Activated CD4-positive, alpha-beta T cell treated with anti-CD3 and anti-CD28 coated beads, Interleukin-2, Interleukin-6, amounts not matched to agents 100 ng/mL and 50 ng/mL, durations not matched to agents 16 hours and 8 hours (primary cell): ENCODE measurements at places on chromosomes 12 and 14.

- DNase-seq = no peak
These were observed 163.2 kb downstream of the DYRK2 start for GRCh38 chr12:67811437-67812361.

DNA sequence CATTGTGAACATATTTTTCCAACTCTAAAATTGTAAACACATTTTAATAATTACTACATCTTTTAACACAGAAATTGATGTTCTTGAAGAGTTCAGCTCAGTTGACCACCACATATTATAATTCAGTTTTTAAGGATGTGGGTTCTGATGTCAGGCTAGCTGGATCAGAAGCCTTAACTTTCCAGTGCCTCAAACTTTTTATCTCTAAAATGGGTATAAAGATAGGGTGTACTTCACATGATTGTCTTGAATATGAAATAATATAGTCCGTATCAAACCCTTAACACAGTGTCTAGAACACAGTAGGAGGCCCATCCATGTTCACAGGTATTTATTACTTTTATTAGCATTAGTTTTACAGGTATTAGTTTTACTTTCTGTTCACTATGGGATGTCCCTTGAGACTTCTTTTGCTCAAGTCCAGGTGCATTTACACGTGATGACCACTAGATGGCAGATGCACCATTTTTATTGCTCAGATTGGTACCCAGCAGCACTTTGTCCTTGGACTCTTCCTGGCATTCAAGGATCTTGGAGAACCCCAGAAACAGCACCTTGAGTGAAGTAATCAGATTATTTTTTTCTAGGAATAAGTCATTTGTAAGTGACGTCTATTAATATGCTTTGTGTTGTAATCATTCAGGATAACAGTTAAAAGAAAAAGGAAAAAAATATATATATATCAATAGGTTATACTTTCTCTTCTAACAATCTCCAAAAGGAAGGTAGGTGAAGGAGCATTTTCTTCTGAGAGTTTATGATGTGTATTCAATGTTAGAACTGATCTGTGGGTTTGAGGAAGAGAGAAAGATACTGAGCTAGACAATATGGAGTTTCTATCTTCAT is 580.2 kb downstream of the ETNK1 start:
- peak; percentile 35 for DNase-seq

GRCh38 chr12:45439039-45439438 is 223.1 kb downstream of the ANO6 start:
- DNase-seq = no peak

DNA sequence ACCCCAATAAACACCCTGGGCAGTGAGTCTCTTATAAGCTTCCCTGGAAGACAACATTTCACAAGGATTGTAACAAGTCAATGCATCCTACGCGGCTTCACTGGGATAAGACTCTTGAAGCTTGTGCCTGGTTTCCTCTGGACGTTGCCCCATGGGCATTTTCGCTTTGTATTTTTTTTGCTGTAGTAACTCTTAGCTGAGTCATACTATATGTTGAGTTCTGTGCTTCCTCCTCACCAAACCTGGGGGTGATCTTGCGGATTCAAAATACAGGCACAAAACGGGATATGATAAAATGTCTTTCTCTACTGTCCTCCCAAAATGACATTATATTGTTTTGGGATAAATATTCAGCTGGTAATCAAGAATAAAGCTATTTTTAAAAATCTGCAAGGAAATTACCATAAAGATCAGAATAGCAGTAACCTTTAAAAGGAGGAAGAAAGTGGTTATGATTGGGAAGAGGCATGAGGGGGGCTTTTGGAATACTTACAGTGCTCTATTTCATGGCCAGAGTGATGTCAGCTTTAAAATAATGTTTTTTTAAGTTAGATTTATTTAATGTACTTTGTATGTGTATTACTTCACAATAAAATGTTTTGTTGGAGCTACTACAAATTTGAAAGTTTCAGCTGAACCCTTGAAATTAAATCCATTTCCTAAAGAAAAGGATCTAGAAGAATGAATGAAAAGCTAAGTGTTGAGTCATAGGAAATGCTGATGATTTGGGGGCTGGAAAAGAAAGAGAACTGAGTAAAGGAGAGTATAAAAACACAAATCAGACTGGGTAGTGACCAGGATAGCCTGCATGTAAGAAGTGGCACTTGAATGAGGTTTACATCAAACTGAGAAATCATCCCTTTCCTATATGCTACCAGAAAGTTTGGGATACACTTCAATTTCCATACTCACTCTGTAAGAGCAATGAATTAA is 14.7 kb downstream of the BTBD7 start:
- DNase-seq = no peak

GRCh38 chr12:101854747-101855146 is 22.6 kb upstream of the DRAM1 start:
- DNase-seq = no peak

GRCh38 chr12:131896811-131897270 is 2.4 kb downstream of the ULK1 start:
- DNase-seq = no peak

- DNase-seq = no peak
These were observed 147.8 kb downstream of the GCH1 start for GRCh38 chr14:54754623-54755386.

DNA sequence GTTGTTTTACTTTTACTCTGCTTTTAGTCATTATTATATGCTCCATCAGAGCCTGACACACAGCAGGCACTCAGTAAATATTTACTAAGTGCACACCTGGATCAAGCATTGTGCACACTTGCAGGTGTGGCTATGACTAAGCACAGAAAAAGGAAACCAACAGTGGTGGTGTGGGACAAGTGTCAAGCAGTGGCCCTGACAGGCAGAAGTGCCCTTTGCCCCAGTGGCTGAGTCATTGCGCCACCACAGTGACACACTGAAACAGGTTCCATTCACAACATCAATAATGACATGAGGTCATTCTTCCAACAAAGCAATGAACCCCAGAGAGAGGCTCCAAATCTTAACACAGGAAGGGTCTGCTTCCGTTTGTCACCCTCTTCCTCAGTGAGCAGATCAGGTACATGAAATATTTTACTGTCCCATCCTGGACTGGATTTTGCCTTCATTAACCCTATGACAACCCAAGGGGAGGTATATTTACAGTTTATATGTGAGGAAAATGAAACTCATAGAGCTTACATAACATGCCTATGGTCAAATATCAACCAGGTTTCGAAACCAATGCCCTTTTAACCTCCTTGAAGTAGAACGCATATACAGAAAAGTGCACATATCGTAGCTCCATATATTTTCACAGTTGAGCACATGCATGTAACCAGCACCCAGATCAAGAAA is 82.6 kb upstream of the GTF2A1 start:
- DNase-seq = peak; percentile 73

- DNase-seq = no peak
These were observed 3.2 kb downstream of the METTL25 start for GRCh38 chr12:82361461-82361915.

GRCh38 chr12:43978556-43978955 is 142.7 kb downstream of the TMEM117 start:
- no peak for DNase-seq

DNA sequence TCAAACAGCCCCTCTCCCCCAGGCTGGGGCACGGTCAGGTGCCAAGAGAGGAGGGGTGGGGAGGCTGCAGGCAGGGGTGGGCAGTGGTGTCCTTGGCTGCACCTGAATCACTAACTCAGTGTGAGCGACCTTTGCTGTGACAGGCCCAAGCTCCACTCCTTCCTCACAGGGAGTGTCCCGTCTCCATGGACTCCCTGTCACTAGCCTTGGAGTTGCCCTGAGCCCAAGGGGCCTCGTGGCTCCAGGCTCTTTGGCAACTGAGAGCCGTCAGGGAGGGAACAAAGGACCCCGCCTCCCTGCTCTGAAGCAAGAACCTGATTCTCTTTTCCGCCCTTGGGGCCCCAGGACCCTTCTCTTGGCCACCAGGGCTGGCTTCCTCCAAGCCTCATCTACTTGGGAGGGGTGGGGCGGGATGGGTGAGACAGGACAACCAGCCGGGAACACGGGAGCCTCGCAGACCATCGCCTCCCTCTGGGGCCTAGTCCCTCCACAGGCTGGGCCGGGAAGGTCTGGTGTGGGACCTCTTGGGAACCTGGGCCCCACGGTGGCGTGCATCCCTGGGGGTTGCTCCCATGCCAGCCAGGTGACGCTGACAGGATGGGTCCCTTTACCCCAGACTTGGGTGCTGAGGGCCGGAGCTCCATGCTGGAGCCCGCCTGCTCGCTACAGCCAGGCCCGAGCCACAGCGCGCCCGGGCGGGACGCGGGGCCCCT is 935 bp upstream of the ADSS1 start:
- DNase-seq = no peak

DNA sequence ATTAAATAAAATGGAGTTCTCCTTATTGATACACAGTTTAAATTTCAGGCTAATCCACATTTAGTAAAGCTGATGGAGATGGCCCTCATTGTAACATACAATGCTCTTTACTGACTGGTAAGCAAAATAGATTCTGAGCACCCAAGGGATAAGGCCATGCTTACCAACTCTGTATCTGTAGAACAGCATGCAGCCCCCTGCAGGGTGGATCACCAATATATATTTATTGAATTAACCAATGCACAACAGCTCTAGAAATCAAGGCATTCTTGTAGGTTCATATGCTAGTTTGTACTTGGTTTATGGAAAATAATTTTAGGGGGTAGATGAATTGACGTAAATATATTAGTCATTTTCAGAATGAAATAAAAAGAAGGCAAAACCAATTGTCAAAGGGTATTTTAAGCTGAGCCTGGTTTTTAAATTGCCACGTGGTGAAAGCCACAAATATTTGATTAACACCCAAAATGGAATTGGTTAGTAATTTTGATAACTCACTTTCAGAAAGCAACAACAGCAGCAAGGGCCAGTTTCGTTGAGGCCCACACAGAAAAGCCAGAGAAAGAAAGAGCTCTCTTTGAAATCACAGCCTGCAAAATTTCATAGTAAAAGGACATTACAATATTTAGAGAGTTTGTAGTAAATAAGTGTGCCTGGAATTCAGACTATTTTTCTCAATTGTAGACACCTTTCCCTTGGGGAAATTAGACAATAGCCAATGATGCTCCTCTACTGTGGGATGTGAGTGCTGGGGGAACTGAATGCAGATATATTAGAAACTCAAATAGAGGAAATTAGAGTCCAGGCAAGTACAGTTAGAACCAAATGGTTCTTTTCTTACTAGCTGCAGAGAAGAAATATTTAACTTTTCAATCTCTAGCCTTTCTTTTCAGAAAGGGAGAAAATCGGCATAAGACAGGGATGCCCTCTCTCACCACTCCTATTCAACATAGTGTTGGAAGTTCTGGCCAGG is 216.2 kb upstream of the ABCD2 start:
- DNase-seq = no peak

DNA sequence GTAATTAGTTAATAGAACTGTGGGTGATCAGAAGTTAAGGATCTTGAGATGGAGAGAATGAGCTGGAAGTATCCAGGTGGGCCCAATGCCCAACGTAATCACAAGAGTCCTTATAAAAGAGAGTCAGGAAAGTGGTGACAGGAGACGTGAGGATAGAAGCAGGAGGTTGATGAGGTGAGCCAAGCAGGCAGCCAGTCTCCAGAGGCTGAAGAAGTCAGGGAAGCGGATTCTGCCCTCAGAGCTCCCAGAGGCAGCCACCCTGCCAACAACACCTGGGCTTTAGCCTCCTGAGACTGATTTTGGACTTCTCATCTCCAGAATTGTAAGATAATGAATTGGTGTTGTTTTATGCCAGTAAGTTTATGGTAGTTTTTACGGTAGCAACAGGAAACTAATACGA is 10.1 kb upstream of the SAV1 start:
- DNase-seq = no peak

- no peak for DNase-seq
These were observed 91.8 kb upstream of the KCNA1 start for GRCh38 chr12:4817880-4818279.

DNA sequence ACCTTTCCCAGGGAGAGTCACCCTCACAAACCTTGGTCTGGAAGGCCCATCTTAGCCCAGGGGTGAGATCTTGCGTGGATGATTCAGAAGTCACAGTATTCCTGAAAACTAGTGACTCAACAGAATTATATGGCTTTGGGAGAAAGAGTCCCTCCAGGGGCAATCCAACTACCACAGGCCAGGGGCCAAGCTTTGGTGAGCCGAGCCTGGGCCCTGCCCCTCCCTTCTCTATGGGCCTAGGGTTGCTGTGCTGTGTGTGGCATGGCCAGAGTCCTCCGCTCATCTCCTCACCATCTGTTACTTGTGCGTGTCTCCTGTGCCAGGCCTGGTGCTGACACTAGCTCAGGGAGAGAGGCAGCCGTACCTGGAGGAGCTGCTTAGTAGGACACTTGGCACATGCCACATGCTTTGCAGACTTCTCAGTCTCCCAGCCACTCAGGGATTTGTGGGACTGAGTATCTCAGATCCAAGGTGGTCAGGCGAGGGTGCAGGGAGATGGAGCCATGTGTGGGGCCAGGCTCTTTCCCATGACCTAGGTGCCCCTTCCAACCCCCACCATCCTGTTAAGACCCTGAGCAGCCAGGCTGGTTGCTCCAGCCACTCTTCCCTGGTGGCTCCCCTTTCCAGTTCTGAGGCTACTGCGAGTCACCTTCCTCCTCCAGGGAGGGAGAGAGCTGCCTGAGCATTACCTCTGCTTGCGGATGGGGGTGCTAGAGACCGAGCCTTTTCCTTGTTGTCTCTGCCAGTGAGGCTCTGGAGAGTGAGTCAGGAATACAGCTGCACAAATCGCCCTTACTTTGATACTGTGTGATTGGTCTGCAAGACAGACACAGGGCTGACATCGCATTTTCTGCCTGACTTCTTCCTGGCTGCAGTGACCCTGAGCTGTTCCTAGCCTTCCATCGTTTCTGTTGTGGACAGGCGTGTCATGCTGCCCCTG is 94.1 kb downstream of the SLC25A47 start:
- DNase-seq = no peak

DNA sequence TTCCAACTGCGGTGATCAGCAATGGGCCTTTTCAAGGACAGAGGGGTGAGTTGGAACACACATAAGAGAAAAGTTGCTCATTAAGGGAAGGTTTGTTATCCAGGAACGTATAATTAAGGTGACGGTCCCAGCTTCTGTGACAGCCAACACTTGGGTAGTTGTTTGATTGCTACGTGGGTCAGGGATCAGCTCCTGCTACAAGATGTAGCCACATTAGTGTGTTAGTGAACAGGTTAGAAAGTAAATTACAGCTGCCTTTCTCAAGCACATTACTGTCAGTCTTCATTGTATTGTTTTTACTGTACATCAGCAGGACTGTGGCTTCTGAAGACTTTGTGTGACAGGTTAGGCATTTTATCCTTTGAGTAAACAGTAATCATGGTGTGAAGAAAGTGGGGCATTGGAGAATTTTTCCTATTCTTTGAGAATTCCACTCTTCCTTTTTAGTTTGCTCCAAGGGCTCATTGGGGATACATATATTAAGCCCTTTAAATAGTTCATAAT is 230.5 kb downstream of the EGLN3 start:
- no peak for DNase-seq

GRCh38 chr14:72810201-72810600 is 83.7 kb downstream of the DPF3 start:
- DNase-seq = peak; percentile 66

GRCh38 chr14:52131640-52132320 is 62.9 kb upstream of the NID2 start:
- peak; percentile 60 for DNase-seq

GRCh38 chr14:78075555-78076277 is 94.5 kb upstream of the NRXN3 start:
- no peak for DNase-seq
